Naive thymus-derived CD8-positive, alpha-beta T cell (primary cell): ENCODE measurements at places on chromosomes 3 and 15. TPM values are rescaled to one million over a fixed set of nuclear protein-coding genes. Genes with fewer than 3 reads are reported as not detected.

Gene GOLGA8K
- total RNA-seq: 0.49 TPM

Gene KLHL6
- 59.0 TPM for total RNA-seq

Gene AADAC
- not detected for total RNA-seq

DNA sequence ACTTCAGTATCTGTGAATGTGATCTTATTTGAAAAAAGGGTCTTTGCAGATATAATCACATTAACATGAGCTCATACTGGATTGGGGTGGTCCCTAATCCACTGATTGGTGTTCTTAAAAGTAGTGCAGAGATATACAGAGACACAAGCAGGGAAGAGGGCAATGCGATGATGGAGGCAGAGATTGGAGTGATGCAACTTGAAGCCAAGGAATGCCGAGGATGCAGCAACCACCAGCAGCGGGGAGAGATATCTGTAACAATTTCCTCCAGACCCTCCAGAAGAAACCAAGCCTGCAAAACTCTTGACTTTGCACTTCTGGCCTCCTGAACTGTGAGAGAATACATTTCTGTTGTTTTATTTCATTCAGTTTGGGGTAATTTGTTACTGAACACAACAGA, 171.0 kb upstream of the MBNL1 start:
- H3K27me3 ChIP-seq: no peaks in the 10 kb centered on the region
- H3K36me3 ChIP-seq: no peaks in the 10 kb centered on the region
- H3K4me3 ChIP-seq: no peak overlapping the region
- no peak overlapping the region for H3K27ac ChIP-seq
- H3K4me1 ChIP-seq: no peaks in the 10 kb centered on the region
- no peak for DNase-seq

- peaks cover 2% of the 10 kb centered on the region for H3K27me3 ChIP-seq
- H3K4me3 ChIP-seq: no peak overlapping the region
- no peak for DNase-seq
- no peaks in the 10 kb centered on the region for H3K36me3 ChIP-seq
- H3K4me1 ChIP-seq: no peaks in the 10 kb centered on the region
- no peak overlapping the region for H3K27ac ChIP-seq
These were observed 213.3 kb upstream of the THRB start for GRCh38 chr3:24707936-24708335.

GRCh38 chr3:128175768-128176167, 22.5 kb downstream of the EEFSEC start:
- peaks cover 67% of the 10 kb centered on the region for H3K4me1 ChIP-seq
- H3K36me3 ChIP-seq: no peaks in the 10 kb centered on the region
- no peak overlapping the region for H3K4me3 ChIP-seq
- no peaks in the 10 kb centered on the region for H3K27me3 ChIP-seq
- H3K27ac ChIP-seq: no peak overlapping the region
- no peak for DNase-seq

DNA sequence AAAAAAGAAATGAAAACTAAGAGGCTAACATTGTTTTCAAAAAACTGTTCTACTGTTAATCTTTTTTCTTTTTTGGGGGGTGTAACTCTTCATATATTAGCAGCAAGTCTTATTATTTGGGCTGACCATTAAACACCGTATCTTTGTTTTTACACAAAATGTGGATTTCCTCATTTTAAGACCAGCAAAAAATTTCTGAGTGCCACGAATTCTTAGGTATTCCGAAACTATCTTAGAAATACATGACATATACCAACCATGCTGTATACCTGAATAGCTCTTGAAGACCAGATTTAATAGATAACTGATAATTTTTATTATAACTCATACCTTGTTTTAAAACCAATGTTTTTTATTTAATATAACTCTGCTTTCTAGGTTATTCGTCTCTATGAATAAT, 620 bp upstream of the TTC23 start:
- H3K4me1 ChIP-seq: peaks cover 30% of the 10 kb centered on the region
- H3K27me3 ChIP-seq: no peaks in the 10 kb centered on the region
- peaks cover 4% of the 10 kb centered on the region for H3K36me3 ChIP-seq
- H3K27ac ChIP-seq: no peak overlapping the region

- H3K27me3 ChIP-seq: no peaks in the 10 kb centered on the region
- no peak overlapping the region for H3K4me3 ChIP-seq
- DNase-seq: no peak
- H3K4me1 ChIP-seq: no peaks in the 10 kb centered on the region
- peaks cover 20% of the 10 kb centered on the region for H3K36me3 ChIP-seq
- H3K27ac ChIP-seq: no peak overlapping the region
These were observed 107.2 kb downstream of the GTPBP8 start for GRCh38 chr3:113097960-113098447.

- peaks cover 9% of the 10 kb centered on the region for H3K27me3 ChIP-seq
- DNase-seq: no peak
These were observed 31.9 kb downstream of the TRIM42 start for GRCh38 chr3:140709751-140710150.

DNA sequence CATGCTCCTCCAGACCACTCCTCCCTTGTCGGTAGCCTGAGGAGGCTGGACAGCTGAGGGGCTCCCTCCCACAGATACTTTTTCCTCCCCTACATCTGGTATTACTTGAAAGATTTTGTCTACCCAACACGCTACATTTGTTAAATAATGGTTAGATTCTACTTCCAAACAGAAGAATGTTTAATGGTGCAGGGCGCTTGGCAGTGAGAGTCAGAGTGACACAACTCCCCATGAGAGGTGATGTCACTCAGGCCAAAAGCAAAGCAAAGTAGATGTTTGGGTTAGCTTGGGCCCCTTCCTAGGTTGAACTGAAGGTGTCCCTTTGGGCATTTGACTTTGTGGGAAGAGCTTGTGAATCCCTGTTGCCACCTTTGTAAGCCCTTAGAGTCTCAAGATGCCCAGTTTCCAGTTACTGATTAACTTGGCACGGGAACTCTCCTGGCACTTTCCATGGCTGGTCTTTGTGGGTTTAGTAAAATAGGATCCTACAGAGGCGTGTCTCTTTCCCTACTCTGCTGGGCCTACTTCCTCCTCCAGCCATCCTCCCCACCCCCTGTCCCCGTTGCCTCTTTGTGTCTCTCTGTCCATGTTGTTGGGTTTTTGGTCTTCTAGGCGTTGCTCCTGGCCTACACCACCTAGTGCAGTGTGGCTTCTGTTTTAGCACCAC, 5.6 kb downstream of the LIMD1 start:
- no peak for DNase-seq
- H3K27me3 ChIP-seq: no peaks in the 10 kb centered on the region
- peak overlapping the region; percentile 44 for H3K4me3 ChIP-seq
- H3K36me3 ChIP-seq: peaks cover 25% of the 10 kb centered on the region
